ENCODE measurements at places on chromosomes 13 and 19.

DNA sequence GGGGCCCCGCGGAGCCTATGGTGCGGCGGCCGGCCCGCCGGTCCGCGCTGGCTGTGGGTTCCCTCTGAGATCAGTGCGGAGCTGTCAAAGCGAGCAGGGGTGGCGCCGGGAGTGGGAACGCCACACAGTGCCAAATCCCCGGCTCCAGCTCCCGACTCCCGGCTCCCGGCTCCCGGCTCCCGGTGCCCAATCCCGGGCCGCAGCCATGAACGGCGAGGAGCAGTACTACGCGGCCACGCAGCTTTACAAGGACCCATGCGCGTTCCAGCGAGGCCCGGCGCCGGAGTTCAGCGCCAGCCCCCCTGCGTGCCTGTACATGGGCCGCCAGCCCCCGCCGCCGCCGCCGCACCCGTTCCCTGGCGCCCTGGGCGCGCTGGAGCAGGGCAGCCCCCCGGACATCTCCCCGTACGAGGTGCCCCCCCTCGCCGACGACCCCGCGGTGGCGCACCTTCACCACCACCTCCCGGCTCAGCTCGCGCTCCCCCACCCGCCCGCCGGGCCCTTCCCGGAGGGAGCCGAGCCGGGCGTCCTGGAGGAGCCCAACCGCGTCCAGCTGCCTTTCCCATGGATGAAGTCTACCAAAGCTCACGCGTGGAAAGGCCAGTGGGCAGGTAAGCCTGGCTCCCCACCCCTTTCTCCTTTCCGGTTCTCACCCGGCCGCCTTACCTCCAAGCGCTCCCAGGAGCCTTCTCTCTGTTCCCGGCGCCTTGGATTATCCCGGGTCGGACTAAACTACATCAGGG, at the start of gene PDX1:
Gene PDX1 (plus strand): TSS at position 67 of the 743 bp plus-strand sequence. CDS start 139 bp downstream, at position 206.
- DNase-seq, result no peak

GRCh38 chr19:53311044-53311443, 22.5 kb upstream of the ZNF845 start:
- peak; percentile 9 for DNase-seq

DNA sequence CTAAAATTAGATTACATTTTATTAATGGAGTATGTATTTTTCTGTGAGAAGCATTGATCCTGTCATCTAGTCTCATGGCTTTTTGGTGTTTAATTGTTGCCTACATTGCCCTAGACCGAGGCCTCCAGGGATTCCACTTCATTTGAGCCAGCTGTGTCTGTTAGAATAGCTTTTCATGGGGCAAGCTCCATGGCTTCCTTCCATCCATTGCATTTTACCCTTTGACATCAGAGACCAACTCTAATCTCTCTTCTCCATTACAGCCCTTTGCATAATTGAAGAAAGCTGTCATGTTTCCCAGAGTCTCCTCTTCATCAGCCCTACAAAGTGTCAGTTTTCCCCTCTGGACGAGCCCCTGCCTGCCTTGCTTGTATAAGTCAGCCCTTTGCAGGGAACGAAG, 70.6 kb downstream of the MTUS2 start:
- no peak for DNase-seq

GRCh38 chr13:111916201-111916600, 150.7 kb upstream of the SOX1 start:
- DNase-seq, result no peak

- no peak for DNase-seq
Measured at GRCh38 chr19:9945319-9945966, 9.1 kb upstream of the OLFM2 start.

- DNase-seq, result peak; percentile 10
Measured at GRCh38 chr13:19591864-19592263, 30.5 kb upstream of the TPTE2 start.

DNA sequence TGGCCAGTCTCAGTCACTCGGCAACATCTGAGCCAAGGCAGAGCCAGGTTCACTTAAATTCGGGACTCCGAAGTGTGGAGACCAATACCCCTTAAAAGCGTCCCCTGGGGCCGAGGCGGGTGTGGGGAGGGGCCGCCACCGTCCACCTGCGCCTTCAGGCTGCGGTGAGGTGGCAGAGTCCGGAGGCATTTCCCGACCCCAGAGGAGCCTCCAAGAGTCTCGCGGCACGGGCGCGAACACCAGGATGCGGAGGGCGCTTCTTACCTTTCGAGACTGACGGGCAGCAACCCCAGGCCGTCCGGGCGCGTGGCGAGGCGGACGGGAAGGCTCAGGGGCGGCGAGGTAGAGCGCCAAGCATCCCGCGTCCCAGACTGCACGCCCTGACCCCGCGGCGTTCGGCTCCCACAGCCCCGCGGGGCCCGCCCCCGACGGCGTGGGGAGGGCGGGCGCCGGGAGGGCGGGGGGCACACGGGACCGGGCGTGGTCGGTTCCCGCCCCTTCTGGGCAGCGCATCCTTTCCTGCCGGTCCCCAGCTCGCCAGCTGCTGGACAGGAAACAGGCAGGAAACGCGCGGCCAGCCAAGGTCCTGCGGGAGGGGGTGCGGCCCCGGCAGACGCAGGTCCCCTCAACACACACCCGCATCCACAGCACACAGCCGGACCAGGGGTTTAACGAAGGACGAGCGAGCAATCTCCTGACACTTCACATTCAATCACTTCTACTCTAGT, at the start of gene THSD1:
Gene THSD1 (minus strand): TSS at position 406 of the 728 bp plus-strand sequence. CDS start 3,572 bp downstream, outside the sequence.
- peak; percentile 43 for DNase-seq

GRCh38 chr13:45205124-45205523, 4.3 kb upstream of the KCTD4 start:
- DNase-seq, result peak; percentile 20

- no peak for DNase-seq
Measured at GRCh38 chr19:40284251-40284500, 969 bp downstream of the AKT2 start.

DNA sequence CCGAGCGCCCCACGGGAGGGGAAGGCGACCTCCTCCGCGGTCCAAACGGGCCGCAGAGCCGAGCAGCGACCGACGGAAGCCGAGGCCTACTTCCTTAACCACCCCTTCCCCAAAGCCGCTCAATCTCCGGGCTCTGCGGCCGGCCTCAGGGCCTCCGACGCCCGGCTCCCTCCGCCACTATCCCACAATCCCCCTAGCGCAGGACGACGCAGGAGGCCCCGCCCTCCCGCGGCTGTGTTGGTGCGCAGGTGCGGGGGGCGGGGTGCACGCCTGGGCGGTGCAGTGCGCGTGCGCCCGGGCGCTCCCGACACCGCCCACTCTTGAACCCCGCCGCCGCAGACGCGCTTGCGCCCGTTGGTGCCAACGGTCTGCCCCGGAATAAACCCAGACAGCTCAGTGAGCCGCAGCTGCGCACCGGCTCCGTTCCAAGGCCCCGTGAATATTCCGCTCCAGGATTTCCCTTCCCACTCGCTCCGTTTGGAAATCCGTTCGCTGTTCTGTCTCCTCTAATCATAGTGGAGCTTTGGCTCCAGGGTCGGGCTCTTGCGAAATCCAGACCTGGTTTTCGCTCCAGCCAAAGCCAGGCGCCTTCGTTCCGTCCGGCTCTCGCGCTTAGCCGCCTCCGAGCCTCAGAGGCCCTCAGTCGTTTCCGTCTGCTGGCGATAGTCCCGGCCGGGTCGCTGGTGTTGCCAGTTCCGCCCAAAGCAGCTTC, at the start of gene PPP6R1:
Gene PPP6R1 (minus strand): TSS at position 190 of the 712 bp plus-strand sequence. CDS start 11,914 bp downstream, outside the sequence.
- peak; percentile 99 for DNase-seq

GRCh38 chr13:94343243-94343585, 136.3 kb downstream of the DCT start:
- no peak for DNase-seq
